ENCODE measurements at places on chromosomes 6 and 20. TPM values are rescaled to one million over a fixed set of nuclear protein-coding genes. Genes with fewer than 3 reads are reported as not detected.
A peak's percentile ranks its signal among the peaks of the same experiment; 100 is the strongest.

DNA sequence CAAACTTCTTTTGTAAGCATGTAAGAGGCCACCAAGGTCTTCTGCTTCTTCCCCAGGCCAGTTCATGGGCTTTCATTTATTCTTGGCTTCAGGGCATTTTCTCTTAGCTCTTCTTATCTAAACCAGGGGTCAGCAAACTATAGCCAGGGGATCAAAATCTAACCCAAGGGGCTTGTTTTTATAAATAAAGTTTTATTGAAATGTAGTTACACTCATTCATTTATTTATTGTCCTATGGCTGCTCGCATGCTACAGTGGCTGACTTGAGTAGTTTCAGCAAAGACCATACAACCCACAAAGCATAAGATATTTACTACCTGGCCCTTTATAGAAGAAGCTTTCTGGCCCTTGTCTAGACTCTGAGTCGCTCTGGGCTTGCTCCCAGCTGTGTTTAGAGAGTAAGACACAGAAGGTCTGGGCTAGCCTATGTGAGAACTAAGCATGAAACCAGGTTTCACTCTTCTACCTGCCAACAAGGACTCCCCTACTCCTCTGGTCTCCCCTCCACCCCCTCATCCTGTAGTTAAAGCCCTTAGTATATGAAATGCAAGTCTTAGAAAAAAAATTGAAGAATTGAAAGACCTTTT, 43.2 kb downstream of the KHDC1L start:
- no peak for DNase-seq

GRCh38 chr20:60634491-60635172, 617.4 kb upstream of the CDH4 start:
- peak; percentile 43 for DNase-seq

DNA sequence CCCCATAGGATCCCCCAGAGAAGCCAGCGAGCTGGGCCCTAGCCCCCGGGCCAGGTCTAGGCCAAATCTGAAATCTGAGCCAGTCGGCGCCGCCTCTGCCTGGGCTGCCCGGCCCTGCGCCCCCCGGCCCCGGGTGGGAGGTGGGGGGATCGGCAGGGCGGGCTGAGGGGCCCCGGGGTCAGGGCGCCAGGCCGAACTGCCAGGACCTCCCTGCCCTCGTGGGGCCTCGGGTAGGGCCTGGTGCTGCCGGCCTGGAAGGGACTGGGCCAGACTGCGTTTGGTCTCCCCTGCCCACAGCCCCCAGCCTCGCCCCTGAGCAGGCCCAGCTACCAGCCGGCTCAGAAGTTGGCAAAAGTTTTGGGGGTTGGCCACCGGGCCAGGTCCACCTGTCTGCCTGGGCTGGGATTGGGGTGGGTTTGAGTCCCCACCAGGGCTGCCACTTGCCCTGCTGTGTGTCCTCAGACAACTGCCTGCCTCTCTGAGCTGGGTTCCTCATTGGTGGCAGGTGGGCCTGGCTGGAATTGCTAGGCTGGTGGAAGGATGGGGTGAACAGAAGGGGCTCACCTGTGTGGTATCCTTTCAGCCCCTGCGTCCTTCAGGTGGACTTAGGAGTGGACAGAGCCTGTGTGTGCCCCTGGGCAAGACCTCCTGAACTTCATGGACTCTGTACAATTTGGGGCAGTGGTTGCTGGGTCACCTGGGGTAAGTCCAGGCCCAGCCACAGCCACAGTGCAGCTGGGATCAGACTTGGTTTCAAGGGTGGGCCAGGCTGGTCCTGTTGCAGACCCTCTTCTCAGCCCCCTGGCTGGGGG, 801 bp downstream of the SRC start:
- DNase-seq: no peak

DNA sequence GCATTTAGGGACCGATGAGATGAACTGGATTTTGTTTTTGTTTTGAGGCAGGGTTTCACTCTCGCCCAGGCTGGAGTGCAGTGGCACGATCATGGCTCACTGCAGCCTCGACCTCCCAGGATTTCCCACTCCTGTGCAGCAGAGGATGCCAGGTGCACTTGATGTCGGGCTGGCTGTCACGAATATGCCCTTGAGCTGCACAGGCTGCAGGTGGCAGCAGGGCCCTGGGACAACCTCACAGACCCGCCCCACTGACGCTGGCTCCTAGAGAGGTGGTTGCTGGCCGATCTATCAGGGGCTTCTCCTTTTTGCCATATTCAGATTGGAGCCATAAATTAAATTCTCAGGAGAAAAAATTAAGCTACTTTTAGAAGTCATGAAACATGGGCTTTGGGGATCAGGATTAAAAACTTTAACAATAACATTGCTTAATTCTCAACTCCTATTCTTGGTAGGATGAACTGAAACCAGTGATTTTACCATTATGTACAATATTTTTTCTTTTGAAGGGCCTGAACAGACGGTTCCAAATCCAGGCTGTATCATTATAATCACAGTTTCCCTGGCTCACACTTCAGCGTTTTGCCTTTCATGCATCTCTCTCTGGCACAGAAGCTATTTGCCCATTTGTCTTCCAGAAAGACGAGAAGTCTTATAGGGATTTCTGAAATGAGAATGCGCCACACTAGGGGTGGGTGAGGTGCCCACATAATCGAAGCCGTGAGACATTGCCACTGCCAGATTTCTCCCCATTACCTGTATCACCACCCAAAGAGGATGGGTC, 32.4 kb downstream of the NQO2 start:
- no peak for DNase-seq

DNA sequence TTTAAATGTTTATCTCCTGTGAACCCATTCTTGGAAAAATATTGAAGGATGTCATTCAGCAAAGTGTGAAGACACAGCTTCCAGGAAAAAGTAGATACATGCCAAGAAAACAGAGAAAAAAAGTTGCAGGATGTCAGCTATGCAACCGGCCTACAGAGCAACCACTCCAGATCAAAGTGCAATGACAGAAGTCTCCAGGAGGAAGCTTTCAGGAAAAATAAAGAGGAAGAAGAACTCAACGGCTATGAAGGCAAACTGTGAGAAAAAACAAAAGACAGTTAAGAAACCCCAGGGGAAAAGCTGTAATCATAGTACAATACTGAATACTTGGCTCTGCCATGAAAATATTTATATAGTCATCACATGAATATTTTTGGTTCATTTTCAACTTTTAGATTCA, 30.6 kb downstream of the REPS1 start:
- DNase-seq: no peak

- DNase-seq: no peak
These were observed 533.9 kb downstream of the RFPL4B start for GRCh38 chr6:112881027-112881426.

DNA sequence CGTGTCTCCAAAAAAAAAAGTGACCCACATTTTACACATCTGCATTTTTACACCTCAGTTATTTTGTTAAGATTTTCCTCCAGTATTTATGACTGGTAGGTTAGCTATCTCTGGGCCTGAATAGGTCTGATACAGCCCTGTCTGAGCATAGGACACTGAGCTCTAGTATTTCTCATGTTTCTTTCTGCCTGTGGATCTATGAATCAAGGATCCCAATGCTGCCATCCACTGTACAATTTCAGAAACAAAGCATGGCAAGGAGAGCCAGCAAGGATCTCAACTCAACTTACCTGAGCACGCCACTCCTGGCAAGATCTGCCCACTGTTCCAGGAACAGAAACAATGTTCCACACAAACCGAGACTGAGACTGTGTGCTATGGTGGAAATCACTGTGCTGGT, 36.4 kb upstream of the ENPP5 start:
- no peak for DNase-seq

GRCh38 chr6:116439522-116440051, 21.6 kb upstream of the CALHM6 start:
- no peak for DNase-seq

GRCh38 chr6:56038764-56039163, 163.4 kb upstream of the BMP5 start:
- no peak for DNase-seq

DNA sequence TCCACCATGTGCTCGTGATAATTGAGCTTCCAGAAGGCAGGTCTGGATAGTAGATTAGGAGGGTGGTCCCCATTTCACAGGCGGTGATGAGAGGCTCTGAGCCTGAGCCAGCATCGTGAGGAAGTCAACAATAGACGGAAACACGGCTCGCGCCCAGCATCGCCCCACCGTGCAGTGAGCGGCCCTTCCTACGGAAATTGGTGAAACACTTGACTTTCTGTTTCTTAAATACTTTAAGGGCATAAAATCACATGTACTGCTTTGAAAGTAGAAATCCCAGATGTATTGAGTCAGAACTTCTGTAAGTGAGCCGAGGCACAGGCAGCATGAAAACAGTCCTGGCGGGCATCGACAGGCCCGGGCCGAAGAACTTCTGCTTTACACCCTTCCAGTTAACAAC, 4.3 kb upstream of the KIF25 start:
- DNase-seq: no peak

- DNase-seq: no peak
These were observed 316.2 kb upstream of the NOX3 start for GRCh38 chr6:155771822-155772221.

DNA sequence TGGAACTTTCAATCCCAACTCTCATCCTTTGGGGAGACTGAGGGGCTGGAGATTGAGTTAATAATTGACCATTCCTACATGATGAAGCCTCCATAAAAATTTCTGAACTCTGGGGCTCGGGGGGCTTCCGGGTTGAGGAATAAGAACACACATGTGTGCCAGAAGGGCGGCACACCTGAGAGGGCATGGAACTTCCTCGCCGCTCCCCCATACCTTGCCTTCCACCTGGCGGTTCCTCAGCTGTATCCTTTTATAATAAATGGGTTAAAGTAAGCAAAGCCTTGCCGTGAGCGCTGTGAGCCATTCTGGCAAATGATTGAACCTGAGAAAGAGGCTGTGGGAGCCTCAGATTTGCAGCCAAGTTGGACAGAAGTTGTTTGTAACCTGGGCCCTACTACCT, 164.8 kb downstream of the LY86 start:
- no peak for DNase-seq

DNA sequence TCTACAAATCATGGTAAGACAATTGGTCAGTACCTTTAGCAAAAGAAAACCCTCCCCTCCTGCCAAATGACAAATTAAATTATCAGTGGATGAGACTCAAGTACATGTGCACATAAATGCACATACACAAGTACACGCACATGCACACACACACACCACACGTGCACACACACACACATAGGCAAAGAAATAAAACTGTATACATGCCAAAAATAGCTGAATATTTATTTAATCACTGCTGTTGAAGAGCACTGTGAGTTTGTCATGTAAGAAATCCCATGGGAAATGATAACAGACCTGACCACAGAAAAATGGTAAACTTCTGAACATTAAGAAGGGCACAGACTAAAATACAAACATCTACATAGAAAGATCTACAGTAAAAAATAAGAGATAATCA, 46.6 kb upstream of the TNFAIP3 start:
- no peak for DNase-seq

DNA sequence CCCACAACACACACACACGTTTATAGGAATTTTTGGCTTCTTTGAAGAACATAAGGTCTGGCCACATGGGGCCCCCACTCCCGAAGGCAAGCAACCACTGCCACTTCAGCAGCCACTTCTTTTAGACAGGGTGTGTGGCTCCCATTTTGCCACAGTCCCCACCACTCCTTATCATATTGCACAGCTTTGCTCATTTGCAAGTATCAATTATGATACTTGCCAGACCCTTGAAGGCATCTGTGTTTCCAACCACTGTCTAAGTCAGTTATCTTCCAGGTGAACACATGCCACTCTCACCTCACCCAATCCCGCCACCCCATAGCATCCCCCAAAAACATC, 73.1 kb downstream of the NOL4L start:
- no peak for DNase-seq

DNA sequence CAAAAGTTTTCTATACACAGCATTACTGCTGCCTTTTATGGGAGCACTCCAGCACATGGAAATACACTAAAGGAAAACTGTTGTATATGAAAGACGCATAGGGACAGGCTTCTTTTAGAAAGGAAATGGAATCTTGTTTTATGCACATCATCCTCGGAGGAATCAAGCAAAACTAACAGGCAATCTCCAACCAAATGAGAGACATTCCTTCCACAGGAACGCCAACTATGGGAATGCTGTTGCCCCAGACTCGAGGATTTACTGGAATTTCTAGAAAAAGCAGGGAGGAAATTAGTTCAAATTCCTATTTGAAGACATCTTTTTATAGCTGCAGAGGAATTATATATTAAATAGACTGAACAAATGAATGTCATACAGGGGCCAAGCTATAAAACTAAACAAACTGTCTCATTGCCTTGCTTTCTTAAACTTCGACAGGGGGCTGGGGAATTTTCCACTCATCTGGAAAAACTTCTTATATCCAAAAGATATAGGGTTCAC, 52.2 kb downstream of the LYRM4 start:
- no peak for DNase-seq

Gene NHLRC1
- 1.2 TPM for total RNA-seq

Gene CAPN11
- total RNA-seq: 0.27 TPM

Gene ZNF391
- 0.89 TPM for total RNA-seq
